GM13976 (cell line): ENCODE measurements at places on chromosomes 16 and 17.

GRCh38 chr17:57518587-57519581 is 226.2 kb downstream of the CCDC182 start:
- no peak for DNase-seq

DNA sequence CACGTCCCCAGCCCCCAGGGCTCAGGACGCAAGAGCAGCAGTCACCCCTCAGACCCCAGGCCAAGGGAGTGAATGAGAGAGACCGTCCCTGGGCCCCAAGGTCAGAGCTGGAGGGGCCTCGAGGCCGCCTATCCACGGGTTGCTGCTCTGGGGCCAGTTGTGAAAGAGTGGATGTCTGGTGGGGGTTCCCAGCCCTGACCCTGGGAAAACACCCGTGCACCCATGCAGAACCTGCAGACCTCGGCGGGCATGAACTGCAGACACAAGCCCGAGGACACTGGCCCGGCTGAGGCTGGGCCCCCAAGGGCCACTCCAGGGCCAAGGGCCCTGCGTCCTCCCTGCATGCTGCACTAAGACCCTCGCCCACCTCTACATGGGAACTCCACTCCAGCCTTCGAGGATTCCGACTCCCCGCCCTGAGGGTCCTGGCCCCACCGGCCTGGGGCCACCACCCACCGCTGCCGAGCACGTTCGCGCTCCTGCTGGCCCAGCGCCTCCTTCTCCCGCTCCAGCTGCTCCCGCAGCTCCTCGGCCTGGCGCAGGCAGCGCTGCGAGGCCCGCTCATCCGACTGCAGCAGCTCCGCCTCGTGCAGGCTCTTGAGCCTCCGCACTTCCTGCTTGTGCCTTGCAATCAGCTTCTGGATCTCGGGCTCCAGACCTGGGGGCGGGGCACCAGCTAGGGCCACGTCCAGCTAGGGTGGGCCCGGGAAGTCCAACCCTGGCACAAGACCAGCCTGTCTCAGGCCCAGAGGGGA is 27.6 kb upstream of the AATK start:
- DNase-seq: peak; percentile 71

GRCh38 chr17:79184219-79184618 is 109.6 kb downstream of the ENGASE start:
- no peak for DNase-seq

GRCh38 chr17:17411692-17412091 is 65.1 kb upstream of the MED9 start:
- no peak for DNase-seq

GRCh38 chr16:24113115-24113745 is 142.9 kb upstream of the CACNG3 start:
- DNase-seq: no peak

GRCh38 chr16:74321356-74321755 is 24.7 kb downstream of the PSMD7 start:
- DNase-seq: no peak

DNA sequence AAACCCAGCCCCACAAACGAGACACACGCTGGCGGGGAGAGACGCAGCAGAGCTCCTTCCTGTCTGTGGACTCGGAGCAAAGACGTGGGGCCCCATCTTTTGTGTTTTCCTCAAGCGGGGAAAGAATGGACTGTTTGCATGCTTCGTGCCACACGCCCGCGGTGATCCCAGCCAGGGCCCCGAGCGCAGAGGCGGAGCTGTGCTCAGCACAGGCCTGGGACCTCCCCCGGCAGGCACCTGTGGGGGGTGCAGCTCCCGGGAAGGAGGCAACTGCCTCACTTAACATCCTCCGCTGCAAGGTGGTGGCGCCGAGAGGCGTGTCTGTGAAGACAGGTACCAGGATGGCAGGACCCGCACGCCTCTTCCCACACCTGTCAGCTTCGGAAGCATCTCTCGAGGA is 19.1 kb downstream of the TRARG1 start:
- no peak for DNase-seq

GRCh38 chr17:16994631-16995030 is 22.7 kb upstream of the TNFRSF13B start:
- no peak for DNase-seq

GRCh38 chr16:31148281-31148728 is 1.6 kb downstream of the PRSS36 start:
- DNase-seq: no peak

- DNase-seq: no peak
Observed at GRCh38 chr16:5188318-5188988, 90.9 kb upstream of the EEF2KMT start.

DNA sequence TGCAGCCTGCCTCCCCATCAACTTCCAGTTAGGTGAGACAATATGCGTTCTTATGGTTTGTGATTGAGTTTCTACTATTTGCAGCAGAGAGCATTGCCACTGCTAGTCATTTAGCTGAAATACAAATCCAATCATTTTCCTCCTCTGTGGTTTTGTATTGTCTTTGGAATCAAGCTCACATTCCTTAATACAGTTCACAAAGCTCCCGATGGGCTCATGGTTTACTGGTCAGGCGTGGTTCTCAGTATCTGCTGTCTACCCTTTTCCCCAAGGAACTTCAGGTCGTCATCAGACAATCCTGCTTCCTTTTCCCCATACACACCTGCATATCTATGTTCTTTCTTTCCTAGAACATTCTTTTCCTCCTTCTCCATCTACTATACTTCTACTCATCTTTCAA is 69.6 kb upstream of the GAS7 start:
- DNase-seq: no peak

DNA sequence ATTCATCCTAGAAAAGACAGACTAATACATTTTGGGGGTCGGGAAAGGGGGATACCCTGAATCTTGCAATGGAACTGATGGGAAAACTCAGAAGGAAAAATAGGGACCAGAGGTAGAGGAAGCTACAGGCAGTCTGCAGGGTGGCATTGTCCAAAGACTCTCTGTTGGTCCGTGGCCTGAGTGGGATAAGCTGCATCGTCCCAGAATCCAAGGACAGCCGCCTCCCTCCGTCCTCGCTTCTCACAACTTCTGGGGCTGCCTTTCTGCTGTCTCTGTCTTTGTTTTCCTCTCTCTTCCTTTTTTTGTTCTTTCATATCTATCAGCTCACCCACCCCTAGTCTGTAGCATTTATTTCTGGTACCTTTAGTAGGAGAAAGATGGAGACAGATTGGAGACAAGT is 1052.6 kb upstream of the RBFOX1 start:
- no peak for DNase-seq

GRCh38 chr16:49441366-49441780 is 67.8 kb downstream of the C16orf78 start:
- peak; percentile 87 for DNase-seq

DNA sequence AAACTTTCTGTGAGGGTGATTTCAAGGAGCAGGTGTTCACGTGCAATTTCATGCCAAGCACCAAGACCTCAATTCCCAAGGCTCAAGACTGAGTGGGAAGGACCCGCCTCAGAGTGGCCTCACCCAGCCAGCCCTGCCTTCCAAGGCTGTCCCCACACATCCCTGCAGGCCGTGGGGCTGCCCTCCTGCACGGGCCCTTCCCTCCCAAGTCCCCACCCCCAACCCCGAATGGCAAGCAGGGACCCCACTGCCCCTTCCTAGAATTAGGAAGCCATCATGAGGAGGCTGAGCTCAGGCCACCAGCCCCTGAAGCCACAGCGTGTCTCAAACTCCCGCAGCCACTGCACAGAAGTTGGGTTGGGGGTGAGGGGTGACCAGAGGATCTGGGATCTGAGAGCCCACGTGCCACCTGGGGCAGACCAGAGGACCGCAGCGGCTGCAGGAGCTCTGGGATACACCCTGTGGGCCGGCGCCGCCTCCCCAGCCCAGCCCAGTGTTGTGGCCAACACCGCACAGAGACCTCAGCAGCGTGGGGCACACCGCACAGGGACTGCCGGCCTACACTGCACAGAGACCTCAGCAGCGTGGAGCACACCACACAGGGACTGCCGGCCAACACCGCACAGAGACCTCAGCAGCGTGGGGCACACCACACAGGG is 20.7 kb downstream of the GNPTG start:
- DNase-seq: no peak

DNA sequence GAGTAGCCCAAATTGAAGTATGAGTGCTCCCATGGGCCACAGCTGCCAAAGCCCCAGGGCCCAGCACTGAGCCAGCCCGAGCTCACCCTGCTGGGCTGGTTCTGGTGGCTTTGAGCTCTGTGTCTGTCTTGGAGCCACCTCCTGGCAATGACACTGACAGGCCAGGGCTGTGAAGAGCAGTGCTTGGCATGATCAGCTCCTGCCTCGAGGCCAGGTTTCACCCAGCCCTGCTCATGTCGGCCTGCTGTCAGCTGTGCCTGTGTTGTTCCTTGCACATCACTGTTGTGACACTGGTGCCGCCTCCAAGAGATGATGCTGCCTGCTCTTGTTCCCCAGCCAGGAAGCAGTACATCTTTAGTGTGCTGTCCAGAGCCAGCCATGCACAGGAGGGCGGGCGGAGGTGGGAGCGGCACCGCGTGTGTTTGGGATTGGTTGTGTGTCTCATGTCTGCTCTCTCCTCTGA is 26.0 kb downstream of the PLD6 start:
- no peak for DNase-seq
